ENCODE measurements at places on chromosomes 6 and 20. TPM values are rescaled to one million over a fixed set of nuclear protein-coding genes. Genes with fewer than 3 reads are reported as not detected.

CTSZ gene
- total RNA-seq: 10.3 TPM

SLC17A1 gene
- not detected for total RNA-seq

NRSN1 gene
- total RNA-seq: 31.6 TPM

OR14J1 gene
- total RNA-seq: not detected

PERP gene
- total RNA-seq: 0.94 TPM

OOEP gene
- total RNA-seq: not detected

FOXF2 gene
- total RNA-seq: 2.5 TPM

CLIC5 gene
- 1.9 TPM for total RNA-seq

OXT gene
- total RNA-seq: not detected

MYMX gene
- total RNA-seq: not detected

CUL9 gene
- 52.6 TPM for total RNA-seq

COL19A1 gene
- total RNA-seq: 4.7 TPM

KPNA5 gene
- total RNA-seq: 34.4 TPM

HLA-DOB gene
- total RNA-seq: not detected

C6orf58 gene
- total RNA-seq: 2.2 TPM

DPPA5 gene
- total RNA-seq: not detected

DDX43 gene
- 0.31 TPM for total RNA-seq

HUS1B gene
- 8.8 TPM for total RNA-seq

CFAP61 gene
- total RNA-seq: 3.1 TPM

HSPA12B gene
- total RNA-seq: 3.4 TPM

KCNQ2 gene
- total RNA-seq: 250 TPM

PRKN gene
- total RNA-seq: 13.8 TPM

GPX5 gene
- not detected for total RNA-seq

NOX3 gene
- total RNA-seq: not detected

FABP7 gene
- 887 TPM for total RNA-seq

GRM1 gene
- total RNA-seq: 25.0 TPM

MEI4 gene
- 0.31 TPM for total RNA-seq

HEY2 gene
- total RNA-seq: 1.3 TPM

DLK2 gene
- total RNA-seq: 8.5 TPM

RNF144B gene
- 1.9 TPM for total RNA-seq

SLC17A2 gene
- total RNA-seq: not detected

WFDC5 gene
- not detected for total RNA-seq

MRPS10 gene
- 41.0 TPM for total RNA-seq

CCM2L gene
- 2.8 TPM for total RNA-seq

JARID2 gene
- 23.2 TPM for total RNA-seq

DEFB126 gene
- total RNA-seq: not detected
